Activated CD8-positive, alpha-beta memory T cell treated with anti-CD3 and anti-CD28 coated beads for 1 hour (primary cell): ENCODE measurements at places on chromosomes 4 and X.

- DNase-seq, result no peak
These were observed at the start of gene INPP4B for GRCh38 chr4:142846108-142846728. Gene INPP4B (minus strand): TSS chr4:142846301.

DNA sequence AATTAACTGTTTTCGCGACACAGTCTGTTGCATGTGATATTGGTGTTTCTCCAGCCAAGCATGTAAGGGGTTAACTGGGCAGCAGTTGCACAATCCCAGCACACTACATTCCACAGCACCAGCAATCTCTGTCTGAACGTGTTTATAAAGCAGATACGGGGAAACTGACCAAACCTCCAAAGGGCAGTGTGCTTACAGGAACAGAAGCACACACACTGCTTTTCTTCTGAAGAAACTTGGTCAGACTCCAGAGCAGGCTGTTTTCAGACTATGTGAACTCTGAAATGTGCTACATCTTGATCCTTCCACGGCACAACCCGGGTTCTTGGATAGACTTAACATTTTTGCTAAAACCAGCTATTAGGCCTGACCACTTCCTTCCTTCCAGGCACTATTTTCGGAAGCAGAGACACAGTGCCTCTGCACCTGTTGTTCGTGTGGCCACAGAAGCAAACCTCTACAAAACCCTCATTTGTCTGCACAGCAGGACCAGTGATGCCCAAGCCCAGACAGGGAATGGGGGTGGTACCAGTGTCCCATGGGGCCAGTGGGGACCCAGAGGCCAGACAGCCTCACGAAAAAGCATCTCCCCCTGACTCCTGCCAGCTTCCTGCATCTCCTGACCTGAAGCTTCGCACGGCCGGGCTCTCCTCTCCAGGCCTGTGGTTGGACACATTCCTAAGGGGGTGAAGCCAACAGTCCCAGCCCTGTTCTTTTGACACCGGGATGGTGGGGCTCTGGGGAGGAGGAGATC lies 90.1 kb downstream of the IRF2 start:
- DNase-seq, result no peak

GRCh38 chr4:126687655-126688358 lies 945.0 kb upstream of the INTU start:
- no peak for DNase-seq

- DNase-seq, result no peak
These were observed 547.0 kb downstream of the ARAP2 start for GRCh38 chr4:35697210-35697736.

DNA sequence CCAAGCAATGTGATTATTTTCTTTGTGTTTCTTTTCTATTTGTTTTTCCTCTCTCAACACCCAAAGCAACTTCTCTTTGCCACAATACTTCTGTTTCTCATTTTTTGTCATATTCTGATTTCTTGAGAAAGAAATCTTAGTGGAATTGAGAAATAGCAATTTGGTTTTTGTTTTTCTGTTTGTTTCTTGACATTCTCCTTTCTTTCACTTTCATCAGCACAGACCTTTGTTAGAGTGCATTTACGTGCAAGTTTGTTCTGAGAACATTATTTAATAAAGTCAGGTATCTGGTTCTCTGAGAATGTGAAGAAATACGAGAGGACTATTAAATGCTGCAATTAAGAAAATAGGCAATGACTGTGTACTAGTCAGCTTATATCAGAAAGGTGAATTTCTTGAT lies 608.1 kb upstream of the AADAT start:
- DNase-seq, result no peak

- no peak for DNase-seq
These were observed 34.9 kb downstream of the ELOVL6 start for GRCh38 chr4:110163327-110164069.

- no peak for DNase-seq
These were observed 104.3 kb downstream of the CORIN start for GRCh38 chr4:47733302-47734175.
